PC-9 (cell line): ENCODE measurements at places on chromosomes 2 and 18.

DNA sequence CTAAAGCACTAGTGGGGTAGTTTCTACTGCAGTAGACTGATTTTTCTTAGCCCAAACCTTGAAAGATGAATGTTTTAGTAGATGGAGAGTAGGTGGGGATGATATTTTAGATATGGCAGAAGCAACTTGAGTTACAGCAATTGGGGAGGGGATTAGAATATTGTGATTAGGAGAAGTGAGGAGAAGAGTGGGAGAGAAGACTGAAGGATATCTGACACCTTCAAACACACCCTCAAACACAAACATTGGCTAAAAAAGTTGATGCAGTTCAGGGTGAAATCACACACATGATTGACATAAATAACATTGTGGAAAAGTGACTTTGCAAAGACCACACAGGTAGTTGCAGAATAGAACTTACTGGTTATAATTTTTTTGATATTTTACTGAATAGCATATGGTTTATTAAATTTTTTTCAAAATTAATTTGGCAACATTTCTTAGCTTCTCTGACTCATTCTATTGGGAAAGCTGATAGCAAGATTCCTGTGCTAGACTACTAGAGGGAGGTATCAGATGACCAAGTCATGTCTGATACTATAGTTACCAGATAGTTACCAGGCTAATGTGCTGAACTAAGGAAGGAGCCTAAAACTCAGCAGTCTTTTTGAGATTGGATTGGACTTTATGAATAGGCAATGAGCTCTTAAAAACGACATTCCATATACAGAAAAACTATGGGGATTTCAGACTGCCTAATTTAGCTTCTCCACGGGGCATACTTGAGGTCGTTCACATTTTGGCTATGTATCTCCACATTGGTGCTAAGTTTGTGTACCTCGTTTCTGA lies 73.0 kb downstream of the ACTR3 start:
- peak; percentile 74 for DNase-seq

- DNase-seq = no peak
Observed at GRCh38 chr2:152661076-152661475, 56.2 kb downstream of the PRPF40A start.

GRCh38 chr2:31270131-31270530 lies 36.2 kb downstream of the EHD3 start:
- DNase-seq = no peak

GRCh38 chr2:59232394-59233165 lies 991.5 kb upstream of the FANCL start:
- no peak for DNase-seq

DNA sequence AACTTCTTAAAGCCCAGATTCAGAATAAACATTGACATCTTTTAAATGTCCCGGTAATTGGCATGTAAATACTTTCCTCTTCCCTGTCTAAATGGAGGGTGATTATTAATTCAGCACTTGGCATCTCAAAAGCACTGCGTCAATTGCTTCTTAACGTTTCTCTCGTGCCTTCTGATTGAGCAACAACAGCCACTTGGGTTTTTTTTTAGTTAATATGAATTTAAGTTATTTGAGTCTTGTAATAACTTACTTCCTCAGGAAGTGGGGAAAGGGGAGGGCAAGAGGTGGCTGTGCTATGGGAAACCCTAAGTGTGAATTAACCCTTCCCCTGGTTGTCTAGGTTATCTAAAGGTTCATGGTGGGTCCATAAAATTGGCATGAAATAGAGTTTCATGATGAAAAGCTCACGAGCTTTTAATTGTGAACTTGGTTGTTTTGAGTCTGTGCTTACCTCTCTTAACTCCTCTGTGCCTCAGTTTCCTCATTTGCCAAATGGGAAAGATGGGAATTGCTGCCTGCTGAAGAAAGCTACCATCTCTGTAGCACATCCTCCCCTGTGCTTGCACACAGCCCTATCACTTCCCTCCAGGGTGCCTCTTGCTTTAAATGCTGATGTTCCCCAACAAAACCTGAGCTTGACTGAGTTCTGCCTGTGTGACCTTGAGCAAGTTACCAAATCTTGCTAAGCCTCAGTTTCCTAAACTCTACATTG lies 126.3 kb upstream of the BCL2L11 start:
- DNase-seq = no peak

- DNase-seq = peak; percentile 72
Observed at GRCh38 chr2:151828143-151828889, at the start of gene ARL5A. TSS of gene ARL5A (minus strand) at chr2:151828421. CDS start at chr2:151828176, 245 bp downstream.

DNA sequence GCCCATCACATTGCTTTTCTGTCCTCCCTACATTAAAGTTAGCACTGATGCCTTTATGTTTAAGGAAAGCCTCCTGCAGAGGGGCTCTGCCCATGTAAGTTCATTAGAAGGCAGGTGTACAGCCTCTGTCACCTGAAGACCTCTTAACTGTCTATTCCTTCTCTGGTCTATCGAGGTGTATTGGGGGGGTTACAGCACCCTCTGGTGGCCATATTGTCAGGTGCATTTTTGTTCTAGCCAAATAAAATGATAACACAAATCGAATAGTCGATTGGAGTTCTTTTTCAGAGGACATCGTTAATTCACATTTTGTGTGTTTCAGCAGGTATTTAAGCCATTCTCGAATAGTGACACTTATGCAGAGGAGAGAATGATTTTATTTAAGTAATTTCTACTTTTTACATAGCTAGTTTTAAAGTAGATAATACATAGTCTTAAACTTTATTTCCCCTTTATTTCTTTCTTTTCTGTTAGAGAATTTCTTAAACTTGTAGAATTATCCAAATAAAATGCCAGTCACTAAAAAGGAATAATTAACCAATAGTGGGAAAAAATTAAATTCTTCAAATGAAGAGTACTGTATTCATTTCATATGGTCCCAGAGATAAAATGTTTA lies 136.8 kb downstream of the NEDD4L start:
- DNase-seq = peak; percentile 52

DNA sequence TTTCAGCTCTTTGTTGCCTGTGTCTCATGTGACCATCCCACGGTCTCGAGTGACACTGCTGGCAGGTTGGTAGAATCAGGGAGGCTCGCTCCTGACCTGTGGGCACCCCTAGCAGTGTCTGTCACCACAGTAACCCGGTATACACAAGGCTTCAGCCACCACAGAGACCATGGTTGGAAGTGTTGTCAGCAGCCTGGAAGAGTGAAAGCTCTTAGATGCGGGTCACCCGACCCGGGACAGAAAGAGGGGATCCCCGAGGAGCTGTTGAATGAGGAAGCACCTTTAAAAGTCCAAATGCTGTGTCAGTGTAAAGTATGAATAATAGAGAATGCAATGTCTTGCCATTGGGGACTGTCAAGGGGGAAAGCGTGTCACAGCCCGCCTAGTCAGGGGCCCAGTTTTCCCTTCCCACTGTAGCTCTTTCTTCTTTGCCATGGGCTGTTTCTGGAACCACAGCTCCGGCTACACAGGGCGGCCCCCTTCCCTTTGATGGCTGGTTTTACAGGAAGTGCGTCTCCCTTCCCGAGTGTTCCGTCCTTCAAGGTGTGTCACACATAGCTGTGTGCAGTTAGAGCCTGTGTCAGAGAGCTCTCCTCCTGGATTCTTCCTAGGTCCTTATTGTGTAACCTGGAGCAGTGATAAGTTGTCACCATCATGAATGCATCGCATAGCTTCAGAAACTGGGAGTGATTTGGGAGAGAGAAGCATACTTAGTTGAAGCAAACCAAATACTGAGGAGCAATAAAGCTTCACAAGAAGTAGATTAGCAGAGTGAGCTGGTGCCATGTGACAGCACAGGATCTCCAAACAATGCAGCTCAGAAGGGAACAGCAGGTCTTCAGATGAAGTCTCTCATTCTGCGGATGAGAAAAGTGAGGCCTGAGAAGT lies 81.4 kb downstream of the MTCL1 start:
- DNase-seq = no peak

DNA sequence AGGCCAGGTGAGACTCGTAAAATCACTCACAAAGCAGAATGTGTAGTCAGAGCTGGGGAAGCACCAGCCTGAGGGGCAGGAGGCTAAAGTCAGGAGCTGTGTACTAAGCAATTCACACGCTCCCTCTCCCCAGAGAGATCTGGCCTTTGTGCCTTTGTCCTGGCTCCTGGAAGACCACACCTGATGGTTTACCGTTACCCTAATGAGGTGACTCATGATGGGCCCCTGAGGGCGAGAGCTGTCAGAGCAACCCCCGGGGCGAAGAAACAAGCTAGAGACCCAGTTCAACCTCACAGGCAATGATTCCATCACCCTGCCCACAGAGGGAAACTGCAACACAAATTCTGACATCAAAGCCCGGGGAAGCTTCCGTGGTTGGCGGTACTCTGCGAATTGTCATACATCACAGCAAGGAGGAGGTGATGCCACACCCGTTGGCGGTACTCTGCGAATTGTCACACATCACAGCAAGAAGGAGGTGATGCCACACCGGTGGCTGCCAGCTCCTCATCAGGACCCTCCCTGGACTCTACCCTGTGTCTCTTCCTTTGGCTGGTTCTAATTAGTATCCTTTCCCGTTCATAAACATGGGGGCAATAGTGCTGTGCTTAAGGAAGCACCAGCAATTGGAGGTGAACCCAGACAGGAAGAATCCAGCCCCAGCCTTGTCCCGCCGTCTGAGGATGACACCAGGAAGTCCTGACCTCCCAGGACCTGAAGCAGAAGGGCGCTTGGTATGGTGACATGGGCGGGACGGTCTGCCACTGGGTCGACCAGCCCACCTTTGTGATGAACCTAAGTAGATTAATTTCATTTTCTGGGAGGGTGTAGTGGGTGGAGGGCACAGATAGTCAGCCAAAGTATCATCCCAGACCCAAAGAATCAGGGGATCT lies 30.5 kb downstream of the B3GNT7 start:
- DNase-seq = peak; percentile 79

DNA sequence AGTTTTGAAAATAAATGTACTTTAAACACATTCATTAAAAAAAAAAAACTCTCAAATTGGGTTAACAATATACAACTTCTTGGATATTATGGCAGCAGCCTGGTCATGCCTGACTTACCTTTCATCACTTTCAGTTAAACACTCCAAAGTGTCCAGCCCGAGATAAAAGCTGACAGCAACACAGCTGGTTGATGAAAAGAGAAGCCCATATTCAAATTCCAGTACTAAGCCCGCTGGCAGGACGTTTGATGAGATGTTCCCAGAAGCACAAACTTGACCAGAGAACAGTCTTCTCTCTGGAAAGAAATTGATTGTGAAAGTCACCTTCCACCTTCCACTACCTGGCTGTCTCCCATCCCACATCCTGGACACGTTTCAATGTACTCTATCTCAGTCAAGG lies 586.3 kb downstream of the TDRD15 start:
- DNase-seq = no peak

- no peak for DNase-seq
Observed at GRCh38 chr2:9417725-9418124, 5.6 kb downstream of the ITGB1BP1 start.

GRCh38 chr2:109374548-109375130 lies 239.1 kb downstream of the SEPTIN10 start:
- DNase-seq = no peak

DNA sequence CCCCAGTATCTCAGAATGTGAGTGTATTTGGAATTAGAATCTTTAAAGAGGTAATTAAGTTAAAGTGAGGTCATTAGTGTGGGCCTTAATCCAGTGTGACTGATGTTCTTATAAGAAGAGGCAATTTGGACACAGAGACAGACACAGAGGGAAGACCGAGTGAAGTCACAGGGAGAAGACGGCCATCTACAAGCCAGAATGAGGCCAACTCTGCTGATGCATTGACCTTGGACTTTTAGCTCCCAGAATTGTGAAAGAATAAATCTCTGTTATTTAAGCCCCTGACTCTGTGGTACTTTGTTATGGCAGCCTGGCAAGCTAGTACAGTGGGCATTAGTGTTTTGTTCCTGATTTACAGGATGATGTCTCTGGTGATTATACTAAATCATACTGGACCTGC lies 64.6 kb downstream of the LTBP1 start:
- no peak for DNase-seq

DNA sequence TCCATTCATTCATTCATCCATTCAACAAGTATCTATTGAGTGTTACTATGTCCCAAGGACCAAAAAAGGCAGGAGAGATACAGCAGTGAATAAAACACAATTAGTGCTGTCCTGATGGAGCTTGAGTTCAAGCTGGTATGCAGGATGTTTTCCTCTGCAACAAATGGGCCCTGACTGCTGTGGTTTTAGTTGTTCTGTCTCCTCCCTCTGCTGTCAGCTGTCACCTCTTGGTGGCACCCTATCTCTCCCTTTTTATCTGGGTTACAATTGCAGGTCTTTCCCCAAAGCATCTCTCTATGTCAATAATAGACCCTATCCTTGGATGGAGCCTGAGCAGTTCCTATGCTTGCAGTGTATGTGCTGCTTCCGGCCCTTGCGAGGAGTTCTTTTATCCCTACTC lies 304.8 kb downstream of the PDE11A start:
- no peak for DNase-seq

GRCh38 chr2:220568296-220568695 lies 940.9 kb downstream of the SLC4A3 start:
- no peak for DNase-seq

DNA sequence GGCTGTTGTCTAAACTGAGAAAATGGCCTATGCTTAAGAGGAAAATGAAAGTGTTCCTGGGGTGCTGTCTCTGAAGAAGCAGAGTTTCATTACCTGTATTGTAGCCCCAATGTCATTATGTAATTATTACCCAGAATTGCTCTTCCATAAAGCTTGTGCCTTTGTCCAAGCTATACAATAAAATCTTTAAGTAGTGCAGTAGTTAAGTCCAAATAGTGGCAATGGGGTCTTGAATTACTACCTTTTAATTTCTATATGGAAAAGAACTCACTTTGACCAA lies 13.8 kb upstream of the ALLC start:
- DNase-seq = no peak

DNA sequence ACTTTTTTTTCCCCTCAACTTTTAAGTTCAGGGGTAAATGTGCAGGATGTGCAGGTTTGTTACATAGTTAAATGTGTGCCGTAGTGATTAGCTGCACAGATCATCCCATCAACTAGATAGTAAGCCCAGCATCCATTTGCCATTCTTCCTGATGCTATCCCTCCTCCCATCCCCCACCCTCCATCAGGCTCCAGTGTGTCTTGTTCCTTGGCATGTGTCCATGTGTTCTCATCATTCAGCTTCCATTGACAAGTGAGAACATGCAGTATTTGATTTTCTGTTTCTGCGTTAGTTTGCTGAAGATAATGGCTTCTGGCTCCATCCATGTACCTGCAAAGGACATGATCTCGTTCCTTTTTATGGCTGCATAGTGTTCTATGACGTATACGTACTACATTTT lies 47.2 kb upstream of the STON1 start:
- no peak for DNase-seq

GRCh38 chr18:23266717-23267446 lies 131.6 kb downstream of the CABLES1 start:
- no peak for DNase-seq

DNA sequence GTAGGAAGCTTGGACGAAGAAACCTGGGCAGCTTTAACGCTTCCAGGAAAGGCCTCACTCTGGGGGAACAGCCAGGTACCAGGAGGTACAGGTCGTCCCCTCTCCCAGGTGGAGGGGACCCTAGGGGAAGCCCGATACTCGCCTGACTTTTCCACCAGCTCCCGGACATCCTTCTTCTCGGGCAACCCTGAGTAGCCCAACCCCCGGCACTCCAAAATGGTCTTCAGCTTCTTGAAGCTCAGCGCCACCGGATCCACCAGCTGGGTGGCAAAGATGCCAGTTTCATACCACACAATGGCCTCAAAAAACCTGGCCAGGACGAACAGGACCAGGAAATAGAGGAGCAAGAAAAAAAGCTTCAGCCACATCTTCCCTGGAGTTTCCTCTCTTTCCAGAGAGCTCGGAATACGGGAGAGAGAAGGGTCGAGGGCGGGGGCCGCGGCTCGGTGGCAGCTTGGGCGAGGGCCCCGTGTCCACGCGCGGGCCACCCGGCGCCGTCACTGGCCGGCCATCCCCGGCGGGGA lies 1.1 kb downstream of the RNF103 start:
- no peak for DNase-seq
